ENCODE measurements at places on chromosomes 12 and 14.

GRCh38 chr14:104803280-104803911 is 2.5 kb downstream of the ZBTB42 start:
- no peak for DNase-seq

GRCh38 chr14:88879022-88879421 is 54.6 kb downstream of the TTC8 start:
- DNase-seq, result no peak

GRCh38 chr14:53516261-53516774 is 363.2 kb upstream of the DDHD1 start:
- DNase-seq, result no peak

GRCh38 chr12:126171937-126172559 is 1106.8 kb downstream of the AACS start:
- DNase-seq, result no peak

- no peak for DNase-seq
These were observed 90.9 kb upstream of the MANSC4 start for GRCh38 chr12:27870939-27871338.

DNA sequence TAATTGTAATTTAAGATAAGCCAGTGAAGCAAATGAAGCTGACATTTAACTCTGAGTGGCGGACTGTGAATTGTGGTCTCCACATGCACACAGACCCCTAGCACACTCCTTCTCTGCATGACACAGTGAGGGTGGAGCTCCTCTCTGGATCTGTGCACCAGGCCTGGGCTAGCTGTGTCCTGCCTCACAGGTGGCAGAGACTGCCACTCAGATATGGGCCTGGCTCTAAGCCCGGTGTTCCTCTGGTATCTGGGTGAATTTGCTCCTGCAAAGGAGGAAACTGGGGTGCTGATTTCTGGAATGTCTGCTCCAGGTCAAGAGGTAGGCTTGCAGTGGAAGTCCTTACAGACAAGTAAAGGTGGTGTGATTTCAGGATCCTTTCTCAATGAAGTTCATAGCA is 282.4 kb downstream of the FOXN3 start:
- DNase-seq, result no peak

DNA sequence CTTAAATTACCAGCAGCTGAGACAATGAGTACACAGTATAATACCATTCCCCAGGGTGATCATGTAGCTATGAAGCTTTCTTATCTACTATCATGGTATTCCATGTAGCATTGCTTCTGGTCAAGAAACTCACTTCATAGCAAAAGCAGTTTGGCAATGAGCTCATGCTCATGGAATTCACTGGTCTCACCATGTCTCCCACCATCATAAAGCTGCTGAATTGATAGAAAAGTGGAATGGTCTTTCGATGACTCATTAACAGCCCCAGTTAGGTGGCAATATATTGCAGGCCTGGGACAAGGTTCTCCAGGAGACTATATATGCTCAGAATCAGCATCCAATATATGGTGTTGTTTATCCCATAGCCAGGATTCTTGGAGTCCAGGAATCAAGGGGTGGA is 553.7 kb downstream of the FOXG1 start:
- no peak for DNase-seq

GRCh38 chr12:54358191-54358944 is 5.9 kb downstream of the GPR84 start:
- no peak for DNase-seq

- DNase-seq, result no peak
These were observed 214.1 kb downstream of the DUSP6 start for GRCh38 chr12:89138048-89138852.

DNA sequence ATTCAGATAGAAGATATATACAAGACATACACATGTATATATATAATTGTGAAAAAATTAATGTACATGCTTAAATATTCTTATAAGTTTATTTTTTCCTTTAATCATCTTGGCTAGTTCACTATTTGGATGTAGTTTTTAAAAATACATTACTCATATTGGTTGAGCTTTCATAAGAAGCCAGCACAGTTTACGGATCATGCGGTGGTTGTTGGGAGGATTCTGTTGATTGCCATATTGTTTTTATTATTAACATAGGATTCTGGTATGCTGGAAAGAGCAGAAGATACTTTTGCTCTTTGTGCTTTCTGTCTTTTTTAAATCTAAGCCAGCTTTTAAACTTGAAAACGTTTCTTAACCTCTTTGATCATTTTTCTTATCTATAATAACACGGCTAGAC is 163.4 kb downstream of the OTOGL start:
- DNase-seq, result no peak

DNA sequence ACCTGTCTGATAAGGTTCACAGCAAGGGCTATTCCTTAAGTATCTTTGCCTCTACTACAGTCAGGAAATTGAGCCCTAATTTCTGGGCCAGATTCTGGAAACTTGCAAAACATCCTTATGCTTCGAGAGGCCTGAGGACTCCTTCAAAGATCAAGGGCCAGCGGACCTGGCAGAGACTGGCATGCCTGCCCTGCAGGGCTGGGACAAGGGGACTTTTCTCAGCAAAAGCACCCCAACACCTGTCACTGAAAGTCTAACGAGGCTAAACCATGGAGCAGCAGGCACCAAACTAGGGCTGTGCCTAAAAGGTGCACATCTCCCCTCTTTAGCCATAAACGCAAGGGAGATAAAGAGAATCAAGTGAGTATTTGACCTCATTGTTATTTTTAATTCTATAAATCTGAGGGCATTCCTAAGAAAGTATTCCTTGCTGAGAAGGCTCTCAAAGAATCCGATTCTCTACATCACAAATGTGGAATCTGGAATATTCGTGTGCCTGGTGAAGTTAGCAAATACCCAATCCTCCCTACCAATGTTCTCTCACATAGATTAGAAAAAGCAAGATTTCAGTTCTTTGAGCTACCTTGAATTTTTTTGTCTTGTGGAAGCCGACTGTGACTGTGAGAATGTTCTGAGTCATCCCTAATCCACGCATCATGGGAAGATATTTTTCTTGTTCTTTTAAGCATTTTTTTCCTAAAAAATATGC is 328.2 kb upstream of the NOVA1 start:
- DNase-seq, result no peak

- DNase-seq, result no peak
These were observed 32.8 kb downstream of the CLIP1 start for GRCh38 chr12:122389677-122390076.

DNA sequence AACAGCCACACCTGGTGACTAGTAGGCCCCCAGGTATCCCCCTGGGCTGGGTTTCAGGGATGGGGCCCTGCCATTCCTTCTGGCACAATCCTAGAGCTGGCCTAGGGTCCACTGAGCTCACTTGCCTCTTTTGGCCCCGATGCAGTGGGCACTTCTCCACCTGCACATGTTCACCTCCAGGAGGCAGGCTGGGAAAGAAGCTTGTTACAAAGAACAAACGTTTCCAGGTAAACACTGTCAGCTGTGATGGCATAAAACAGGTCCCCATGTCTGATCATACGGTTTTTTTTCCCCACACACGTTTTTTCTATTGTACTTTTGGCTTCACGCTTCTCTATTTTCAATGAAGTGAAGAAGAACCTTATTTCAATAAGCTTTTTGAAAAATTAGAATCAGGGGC is 15.8 kb upstream of the HVCN1 start:
- no peak for DNase-seq

DNA sequence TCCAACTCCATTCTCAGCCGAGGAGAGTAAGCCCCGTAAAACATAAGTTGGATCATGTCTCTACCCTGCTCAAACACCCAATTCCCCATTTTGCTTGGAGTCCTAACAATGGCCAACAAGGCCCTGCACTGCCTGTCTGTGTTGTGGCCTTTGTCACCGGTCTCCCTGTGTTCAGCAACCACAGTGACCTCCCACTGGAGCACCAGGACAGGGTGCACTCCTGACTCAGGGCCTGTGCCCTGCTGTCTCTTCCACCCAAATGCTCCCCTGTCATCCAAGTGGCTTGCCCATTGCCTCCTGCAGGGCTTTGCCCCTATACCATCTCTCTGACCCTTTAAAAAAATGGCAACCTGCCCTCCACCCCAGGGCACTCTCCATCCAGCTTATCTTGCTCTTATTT is 4.4 kb upstream of the KRT85 start:
- no peak for DNase-seq

GRCh38 chr14:32696325-32697091 is 242.2 kb upstream of the NPAS3 start:
- DNase-seq, result no peak

GRCh38 chr12:9634177-9634803 is 26.6 kb upstream of the KLRB1 start:
- no peak for DNase-seq

DNA sequence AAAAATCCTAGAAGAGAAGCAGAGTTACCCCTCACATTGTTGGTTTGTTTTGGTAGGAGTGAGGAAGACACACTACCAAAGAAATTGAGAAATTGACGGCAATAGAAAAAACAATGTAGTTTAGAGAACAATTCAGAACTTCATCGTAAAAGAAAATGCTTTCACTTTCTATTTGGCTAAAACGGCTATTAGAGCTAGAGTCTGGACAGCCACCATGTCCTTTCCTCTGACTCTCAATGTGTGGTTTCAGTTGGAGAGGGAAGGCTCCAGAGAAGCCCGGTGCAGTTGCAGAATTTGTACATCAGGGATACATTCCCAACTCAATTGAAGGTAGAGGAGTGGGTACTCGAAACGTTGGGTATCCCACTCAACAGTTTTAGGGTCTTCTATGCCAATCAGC is 535.3 kb downstream of the GALC start:
- no peak for DNase-seq

GRCh38 chr14:65096323-65097089 is 5.8 kb downstream of the MAX start:
- peak; percentile 10 for DNase-seq

DNA sequence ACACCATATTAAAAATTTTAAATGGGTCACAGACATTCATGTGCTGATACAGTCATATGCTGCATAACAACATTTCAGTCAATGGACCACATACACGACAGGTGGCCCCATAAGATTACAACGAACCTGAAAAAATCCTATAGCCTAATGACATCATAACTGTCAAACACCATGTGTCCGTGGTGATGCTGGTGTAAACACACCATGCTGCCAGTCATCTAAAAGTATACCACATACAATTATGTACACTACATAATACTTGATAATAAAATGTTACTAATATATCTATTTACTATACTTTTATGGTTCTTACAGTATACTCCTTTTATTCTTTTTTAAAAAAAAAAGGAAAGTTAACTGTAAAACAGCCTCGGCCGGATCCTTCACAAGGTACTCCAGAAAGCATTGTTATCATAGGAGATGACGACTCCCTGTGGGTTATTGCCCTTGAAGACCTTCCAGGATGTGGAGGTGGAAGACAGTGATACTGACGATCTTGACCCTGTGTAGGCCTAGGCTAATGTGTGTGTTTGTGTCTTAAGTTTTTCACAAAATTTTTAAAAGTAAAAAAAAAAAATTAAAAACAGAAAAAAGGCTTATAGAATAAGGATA is 5.0 kb upstream of the TDG start:
- DNase-seq, result no peak

DNA sequence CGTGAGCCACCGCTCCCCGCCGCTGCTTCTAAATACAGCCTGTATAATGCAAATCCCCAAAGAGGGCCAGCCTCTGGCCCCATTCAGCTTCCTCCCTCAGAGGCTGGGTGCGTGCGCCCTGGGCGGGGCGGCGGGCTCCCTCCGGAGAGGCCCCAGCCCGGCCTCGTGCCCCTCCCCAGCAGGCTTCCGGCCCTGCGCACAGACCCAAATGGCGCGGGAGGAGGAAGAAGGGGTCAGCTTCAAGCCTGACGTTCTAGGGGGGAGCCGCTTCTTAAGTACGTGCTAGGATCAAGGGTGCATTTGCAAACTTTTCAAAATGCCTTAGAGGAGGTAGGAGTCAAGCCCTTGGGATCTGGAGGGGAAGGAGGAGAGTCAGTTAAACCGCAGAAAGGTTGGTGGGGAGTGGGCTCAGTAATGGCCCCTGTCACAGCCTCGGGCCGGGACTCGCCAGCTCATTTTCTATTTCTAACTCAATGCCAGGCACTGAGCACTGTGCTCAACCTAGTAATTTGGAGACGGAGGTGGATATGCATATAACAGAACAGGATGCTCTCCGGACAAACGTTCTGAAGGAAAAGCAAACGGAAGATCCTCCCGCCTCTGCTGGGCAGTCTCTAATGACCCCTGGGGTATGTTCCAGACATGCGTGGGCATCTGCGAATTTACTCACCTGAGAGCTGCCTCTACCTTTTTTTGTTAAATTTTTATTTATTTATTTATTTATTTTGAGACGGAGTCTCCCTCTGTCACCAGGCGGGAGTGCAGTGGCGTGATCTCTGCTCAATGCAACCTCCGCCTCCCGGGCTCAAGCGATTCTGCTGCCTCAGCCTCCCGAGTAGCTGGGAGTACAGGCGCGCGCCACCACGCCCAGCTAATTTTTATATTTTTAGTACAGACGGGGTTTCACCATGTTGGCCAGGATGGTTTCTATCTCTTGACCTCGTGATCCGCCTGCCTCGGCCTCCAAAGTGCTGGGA is 32.3 kb downstream of the NINJ2 start:
- no peak for DNase-seq

DNA sequence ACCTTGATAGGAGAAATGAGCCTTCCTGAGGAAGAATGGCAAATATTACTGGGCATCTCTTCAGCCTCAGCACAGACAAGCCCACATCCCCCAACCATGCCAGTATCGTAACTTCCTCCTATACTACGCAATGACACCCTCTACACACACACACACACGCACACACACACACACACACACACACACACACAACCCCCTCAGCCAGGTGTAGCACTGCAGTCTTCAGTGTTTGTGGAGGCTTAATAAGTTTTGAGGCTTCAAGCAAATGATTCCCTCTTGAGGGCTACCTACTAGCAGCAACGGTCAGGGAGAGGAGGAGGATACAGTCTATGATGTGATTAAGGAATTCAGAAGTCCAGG is 1.6 kb downstream of the DGKA start:
- DNase-seq, result no peak

DNA sequence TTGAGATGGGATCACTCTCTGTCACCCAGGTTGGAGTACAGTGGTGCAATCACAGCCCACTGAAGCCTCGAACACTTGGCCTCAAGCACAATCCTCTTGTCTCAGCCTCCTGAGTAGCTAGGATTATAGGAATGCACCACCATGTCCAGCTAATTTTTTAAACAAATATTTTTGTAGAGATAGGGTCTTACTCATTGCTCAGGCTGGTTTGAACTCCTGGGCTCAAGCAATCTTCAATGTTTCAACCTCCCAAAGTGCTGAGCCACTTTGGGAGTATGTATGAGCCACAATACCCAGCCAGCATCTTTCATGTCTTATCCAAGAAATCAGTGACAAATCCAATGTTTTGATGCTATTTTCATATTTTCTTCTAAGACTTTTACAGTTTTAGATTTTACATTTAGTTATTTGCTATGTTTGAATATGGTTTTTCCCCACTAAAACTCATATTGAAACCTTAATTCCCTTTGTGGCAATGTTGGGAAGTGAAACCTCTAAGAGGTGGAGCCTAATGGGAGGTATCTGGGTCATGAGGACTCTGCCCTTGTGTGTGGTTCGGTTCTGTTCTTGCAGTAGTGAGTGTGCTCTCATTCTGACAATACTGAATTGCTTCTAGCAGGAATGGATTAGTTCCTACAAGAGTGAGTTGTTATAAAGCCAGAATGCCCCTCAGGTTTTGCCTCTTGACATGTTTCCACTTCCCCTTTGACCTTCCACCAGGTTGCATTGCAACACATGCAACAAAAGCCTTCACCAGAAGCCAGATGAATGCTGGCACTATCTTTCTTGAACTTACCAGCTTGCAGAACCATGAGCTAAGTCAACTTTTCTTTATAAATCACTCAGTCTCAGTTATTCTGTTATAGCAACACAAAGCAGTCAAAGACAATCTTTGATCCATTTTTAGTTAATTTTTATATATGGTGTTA is 80.8 kb upstream of the AMIGO2 start:
- DNase-seq, result no peak

- no peak for DNase-seq
These were observed 30.9 kb upstream of the KLRF1 start for GRCh38 chr12:9796346-9796745.

GRCh38 chr14:63993992-63994391 is 141.2 kb downstream of the SYNE2 start:
- no peak for DNase-seq
